ENCODE measurements at places on chromosomes 2 and 18.

DNA sequence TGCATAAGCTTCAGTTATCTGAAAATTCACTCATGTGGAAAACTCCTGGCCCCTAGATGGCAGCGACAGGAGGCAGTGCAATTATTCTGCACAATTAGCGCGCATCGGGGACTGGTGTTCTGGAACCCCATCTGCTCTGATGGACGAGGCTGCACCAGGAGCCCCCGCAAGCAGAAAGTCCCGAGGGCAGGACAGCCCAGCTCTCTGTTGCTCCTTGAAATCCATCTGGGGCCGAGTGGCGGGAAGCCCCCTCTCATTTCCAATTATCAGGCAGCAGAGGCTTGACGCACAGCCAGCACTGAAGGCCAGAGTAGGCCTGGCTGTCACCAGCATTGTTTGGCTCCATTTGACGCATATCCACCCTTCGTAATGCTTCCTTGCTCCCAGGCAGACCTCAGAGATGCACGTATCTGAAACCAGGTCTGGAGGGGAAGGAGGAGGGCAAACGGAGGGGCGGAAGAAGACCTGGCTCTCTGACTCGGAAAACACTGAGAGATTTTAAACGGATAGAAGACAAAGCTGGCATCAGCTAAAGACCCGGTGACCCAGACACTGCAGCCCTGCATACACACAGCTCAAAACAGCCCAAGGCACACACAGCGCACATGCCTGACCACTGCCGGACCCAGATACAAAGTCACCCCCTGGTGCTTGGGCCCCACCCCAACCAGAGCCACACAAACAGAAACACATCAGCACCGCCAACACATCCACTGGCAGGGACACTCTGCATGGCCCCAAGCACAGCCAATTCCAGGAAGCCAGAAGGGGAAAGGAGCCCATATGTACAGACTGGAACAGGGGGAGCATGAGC, 69.8 kb downstream of the TNS1 start:
- DNase-seq, result no peak

DNA sequence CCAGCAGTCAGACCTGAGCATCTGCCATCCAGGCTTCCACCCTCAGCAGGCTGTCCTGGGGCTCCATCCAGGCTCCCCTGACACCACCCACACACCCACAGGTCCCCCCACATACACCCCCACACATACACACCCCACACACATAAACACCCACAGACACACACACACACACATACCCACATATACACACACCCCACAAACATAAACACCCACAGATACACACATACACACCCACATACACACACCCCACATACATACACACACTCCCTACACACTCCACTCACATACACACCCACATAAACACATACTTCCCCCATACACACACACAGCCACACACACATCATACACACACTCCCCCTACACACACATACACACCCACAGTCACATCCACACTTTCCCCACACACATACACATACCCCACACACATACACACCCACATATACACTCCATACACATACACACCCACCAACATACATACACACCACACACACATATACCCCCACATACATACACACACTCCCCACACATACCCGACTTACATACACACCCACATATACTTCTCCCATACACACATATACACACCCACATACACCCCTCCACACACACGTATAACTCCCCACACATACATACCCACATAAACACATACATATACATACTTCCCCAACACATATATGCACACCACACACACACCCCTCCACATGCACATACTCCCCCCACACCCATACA, 183.3 kb upstream of the ETAA1 start:
- DNase-seq, result no peak

- DNase-seq, result no peak
These were observed 164.1 kb upstream of the CCDC68 start for GRCh38 chr18:55123361-55123760.

GRCh38 chr18:69947361-69948133, at the start of gene CD226:
Gene CD226 (minus strand): TSS chr18:69947873. CDS start chr18:69947406, 467 bp downstream.
- DNase-seq, result no peak

DNA sequence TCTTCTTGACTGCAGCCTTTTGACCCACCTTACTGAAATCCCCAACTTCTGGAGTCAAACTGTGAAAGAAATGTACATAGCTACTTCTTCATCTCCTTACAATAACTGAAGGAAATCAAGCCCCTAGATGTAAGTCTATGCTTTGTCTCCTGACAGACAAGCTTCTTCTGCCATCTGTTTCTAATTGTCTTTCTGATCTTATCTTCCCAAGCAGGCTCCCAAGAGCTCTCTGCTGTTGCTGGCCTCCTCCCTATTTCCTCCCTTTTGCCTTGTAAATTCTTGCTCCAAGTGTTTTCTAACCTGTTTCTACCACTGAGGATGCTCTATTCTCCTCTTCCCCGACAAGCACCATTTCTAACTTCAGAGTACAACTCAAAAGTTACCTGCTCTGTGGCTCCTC, 77.4 kb upstream of the OSR1 start:
- no peak for DNase-seq

DNA sequence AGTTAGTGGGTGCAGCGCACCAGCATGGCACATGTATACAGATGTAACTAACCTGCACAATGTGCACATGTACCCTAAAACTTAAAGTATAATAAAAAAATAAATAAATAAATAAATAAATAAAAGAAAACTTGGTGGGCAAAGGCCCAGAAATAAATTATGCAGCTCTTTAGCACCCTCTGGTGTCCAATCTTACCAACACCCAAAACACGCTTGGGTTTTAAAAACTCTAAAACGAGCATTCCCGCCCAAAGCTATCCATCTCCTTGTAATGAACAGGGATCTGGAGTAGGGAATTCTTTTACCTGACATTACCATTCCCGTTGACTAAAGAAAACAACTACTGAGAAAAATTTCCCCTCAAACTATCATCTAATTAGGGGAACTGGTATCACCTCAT, 2005.9 kb upstream of the CELF4 start:
- no peak for DNase-seq

GRCh38 chr18:79520478-79521390, 125.0 kb downstream of the NFATC1 start:
- no peak for DNase-seq

All from non-pigmented ciliary epithelial cell (primary cell).